ENCODE measurements at places on chromosomes 5 and 9.
A peak's percentile ranks its signal among the peaks of the same experiment; 100 is the strongest.

DNA sequence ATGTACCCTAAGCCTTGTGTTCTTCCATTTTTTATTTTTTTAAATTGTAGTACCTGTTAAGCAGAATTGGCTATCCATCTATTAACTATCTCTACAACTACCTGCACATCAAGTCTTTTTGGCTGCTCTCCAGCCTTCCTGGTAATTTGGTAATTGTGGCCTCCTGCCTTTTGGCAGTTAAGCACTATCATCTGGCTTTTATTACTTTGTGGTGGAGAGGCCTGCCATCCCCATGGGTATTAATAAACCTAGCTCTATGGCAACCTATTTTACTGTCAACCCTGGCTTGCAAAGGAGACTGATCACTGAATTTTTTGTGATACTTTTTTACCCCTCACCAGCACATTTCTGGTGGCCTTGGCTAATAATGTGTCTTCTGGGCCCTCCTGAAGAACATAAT, 20.5 kb downstream of the SELENOP start:
- DNase-seq = no peak

DNA sequence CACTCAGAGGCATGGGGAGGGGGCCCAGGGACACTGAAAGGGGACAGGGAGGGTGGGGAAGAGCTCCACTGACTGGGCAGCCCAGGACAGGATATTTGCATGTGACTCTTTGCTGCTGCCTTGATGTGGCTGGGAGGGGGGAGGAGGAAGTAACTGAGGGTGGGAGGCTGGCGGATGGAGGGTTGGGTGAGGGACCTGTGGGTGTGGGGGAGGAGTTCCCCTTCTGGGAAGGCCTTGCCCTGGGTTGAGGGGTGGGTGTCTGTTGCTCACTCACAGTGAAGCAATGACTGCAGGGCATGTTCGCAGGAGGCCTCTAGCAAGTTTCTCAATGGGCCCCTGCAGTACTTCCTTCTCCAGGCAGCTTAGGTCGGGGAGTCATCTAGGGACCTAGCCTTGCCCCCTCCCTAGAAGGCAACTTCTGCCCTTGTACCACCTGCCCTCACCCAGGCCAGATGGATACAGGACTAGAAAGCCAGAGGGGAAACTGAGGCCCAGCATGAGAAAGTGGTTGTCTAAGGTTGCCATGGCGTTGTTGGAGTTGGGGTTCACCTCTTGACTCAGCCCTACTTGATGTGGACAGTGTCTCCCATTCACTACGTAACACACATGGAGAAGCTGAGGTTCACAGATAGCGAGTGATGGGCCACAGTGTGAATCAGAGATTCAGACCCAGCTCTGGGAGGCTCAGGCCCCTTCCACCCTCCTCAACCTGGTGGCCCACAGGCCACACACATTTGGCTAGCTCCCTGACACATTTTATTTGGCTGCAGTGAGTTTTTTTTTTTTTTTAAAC, 3.0 kb downstream of the GRK6 start:
- DNase-seq = no peak

DNA sequence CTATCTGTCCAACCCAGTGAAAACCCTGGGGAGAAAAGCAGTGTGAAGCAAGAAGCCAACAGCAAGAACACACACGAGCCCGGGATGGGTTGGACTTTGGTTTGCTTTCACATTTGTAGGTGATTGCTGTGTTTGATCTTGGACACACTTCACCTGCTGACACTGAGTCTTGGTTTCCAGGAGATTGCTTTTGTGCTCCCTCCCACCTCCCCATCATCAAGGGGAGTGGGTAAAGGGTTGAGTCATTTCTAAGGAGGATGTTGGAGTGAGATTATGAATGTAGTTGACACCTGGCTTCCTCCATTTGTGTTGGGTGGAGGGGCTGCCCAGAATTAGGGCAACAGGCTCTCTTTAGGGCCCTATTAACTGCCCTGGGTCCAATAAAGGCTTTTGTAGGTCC, 37.5 kb downstream of the ANKDD1B start:
- DNase-seq = no peak

DNA sequence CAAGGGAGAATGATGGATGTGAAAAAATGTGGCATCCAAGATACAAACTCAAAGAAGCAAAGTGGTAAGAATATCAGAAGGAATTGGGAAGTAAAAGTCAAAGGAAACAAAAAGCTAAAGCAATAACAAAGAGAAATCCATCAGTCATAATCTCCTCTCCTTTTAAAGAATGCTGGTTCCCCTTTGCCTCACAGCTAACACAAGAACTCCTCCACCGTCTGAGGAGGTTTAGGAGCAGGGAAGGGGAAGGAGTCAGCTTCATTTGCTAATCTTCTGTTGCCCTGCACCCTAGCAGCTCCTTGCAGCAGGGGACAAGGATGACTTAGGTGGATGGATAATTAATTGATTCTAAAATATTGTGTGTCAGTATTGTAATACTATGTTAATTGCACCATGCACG, 16.4 kb downstream of the CD274 start:
- no peak for DNase-seq

GRCh38 chr5:490116-491106, 33.8 kb downstream of the SLC9A3 start:
- no peak for DNase-seq

DNA sequence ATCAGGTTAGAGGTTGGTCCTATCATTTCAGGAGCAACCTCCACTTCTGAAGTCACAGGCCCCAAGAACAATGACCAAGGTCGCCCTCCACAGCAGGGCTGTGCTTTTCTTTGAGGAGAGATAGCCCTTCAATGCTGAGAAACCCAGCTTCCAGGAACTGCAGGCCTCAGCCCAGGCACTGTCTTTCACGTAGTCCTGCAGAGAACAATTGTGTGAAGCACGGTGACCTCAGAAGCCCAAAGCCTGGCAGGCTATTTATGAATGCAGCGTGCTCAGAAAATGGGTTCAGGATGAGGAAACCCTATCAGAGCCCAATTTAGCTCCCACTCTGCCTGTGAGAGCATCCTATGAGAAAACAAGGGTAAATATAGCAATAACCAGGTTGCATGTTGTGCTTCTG, 388.3 kb downstream of the PLK2 start:
- DNase-seq = no peak

DNA sequence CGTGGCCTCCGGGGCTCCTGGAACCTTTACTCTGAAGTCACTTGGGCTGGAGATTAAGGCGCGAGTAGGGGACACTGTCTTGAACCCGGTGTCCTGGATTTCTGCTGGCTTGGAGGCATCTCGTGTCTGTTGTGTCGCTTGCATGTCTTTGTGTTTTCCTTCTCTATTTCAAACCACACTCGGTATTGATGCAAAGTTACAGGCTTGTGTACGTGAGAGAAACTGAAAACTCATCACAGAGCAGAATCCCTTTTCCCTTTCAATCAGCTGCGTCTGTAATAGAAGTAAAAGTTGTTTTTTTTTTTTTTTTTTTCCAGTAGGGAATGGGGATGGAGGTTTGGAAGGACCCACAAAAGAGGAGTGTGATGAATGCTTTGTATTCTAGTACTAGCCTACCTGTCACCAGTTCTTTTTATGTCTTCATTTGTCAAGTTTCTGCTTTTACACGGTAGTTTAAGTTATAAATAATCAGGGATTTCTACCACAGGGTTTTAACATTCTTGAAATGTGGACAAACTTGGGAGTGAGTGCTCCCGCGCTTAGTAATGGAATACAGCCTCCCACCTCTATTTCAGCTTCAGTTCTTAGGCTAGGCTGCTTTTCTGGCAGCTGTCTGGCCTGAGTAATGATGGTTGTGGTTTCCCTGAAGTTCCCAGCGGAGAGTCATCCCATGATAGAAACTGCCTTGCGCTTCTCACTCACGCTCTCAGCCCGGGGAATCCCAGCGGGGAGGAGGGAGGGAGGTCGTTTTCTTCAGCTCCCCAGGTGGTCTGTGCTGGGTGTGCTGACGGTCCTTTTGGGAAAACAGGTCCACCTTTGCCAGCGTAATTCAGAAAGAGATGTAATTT, 763 bp downstream of the TJP2 start:
- DNase-seq = peak; percentile 42

- no peak for DNase-seq
Measured at GRCh38 chr9:14302405-14302804, 11.5 kb downstream of the NFIB start.

GRCh38 chr5:140694276-140694675, 3.0 kb downstream of the HARS2 start:
- DNase-seq = no peak

GRCh38 chr5:50420343-50420935, 20.6 kb downstream of the EMB start:
- no peak for DNase-seq

- no peak for DNase-seq
Measured at GRCh38 chr9:15317836-15318235, 10.8 kb upstream of the TTC39B start.

GRCh38 chr9:126839301-126839700, 21.1 kb upstream of the ZBTB34 start:
- no peak for DNase-seq

DNA sequence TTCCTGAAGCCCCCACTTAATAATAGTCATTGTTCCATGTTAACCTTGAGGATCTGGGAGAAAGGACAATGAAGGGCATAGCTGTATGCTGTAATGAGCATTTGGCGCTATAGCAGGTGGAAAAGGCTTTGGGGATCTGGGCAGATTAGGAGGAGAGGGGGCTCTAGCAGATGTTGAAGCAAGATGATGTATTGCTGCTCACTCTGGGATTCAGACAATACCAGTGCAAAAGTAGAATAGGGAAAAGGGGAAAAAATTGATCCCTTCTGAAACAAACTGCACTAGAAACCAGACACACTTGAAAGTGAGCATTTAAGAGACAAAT, 575.3 kb upstream of the MEF2C start:
- no peak for DNase-seq

DNA sequence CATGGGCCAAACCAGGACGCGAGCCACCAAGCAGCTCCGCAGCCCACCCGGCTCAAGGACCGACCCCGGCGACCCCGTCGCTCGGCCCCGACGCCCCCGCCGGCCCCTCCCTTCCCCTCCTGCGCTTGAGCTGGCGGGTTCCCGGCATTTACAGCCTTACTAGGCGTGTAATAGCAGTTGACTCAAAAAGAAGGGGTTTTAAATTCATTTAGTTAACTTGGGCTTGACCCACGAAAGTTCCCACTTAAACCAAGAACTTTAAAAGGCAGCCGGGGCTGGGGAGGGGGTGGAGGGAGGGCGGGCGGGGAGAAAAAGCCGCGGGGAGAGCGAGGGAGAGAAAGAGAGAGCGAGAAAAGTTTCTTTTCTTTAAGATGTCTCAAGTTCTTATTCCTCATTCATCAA, 636 bp downstream of the PRDM12 start:
- DNase-seq = no peak

GRCh38 chr5:10330511-10331230, 22.8 kb upstream of the MARCHF6 start:
- no peak for DNase-seq

- no peak for DNase-seq
Measured at GRCh38 chr5:128857076-128857677, 108.1 kb upstream of the SLC27A6 start.

DNA sequence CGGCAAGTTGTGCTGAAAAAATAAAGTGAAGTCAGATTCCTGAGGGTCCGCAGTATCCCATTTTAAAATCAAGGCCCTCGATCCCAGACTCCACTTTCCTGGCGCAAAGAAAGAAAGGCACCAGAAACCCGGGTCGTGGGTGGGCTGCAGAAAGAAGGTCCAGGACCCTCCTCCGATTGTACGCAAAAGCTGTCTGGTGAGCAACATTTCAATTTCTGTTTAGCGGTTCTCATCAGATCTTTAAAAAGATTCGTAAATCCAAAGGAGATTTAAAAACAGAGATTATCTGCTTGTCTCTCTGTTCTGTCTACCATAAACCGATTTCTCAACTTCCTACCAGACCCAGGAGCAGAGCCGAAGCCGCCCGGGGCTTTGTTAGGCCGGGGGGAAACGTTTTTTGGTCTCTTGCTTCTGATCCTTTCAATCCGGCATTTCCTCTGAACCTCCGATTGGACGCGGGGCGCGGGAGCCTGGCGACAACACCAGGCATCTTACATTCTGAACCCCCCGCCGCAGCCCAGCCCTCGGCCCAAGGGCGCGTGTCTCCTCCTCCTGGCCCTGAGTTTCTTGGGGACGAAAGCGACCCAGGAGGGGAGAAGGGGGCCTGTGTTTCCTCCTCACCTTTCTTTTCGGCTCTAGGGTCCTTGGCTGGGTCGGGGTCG, 746 bp downstream of the NKX2-5 start:
- DNase-seq = no peak

DNA sequence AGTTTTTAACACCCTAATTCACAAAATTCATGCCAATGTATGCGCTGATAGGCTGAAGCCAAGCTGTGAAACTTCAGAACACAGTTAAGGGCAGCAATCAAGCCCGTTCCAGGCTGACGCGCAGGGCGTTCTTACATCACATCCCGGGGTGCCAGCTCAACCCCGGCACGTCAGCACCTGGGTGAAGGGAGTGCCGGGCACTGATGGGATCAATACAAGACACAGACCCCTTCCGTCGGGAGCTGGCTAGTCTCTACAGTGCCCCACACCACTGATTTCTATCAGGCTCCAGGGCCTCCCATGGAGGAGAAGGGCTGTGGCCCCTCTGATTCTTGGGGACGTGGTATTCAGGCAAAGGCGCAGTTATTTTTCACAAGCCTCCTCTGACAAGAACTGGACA, 12.0 kb downstream of the BARHL1 start:
- no peak for DNase-seq

- DNase-seq = no peak
Measured at GRCh38 chr9:2339416-2339815, 282.2 kb upstream of the VLDLR start.

GRCh38 chr9:98255061-98255577, 330 bp downstream of the TBC1D2 start:
- DNase-seq = peak; percentile 31

- no peak for DNase-seq
Measured at GRCh38 chr9:124752967-124753366, 18.1 kb downstream of the NR6A1 start.

GRCh38 chr9:114261026-114261425, 61.9 kb upstream of the ORM1 start:
- no peak for DNase-seq

DNA sequence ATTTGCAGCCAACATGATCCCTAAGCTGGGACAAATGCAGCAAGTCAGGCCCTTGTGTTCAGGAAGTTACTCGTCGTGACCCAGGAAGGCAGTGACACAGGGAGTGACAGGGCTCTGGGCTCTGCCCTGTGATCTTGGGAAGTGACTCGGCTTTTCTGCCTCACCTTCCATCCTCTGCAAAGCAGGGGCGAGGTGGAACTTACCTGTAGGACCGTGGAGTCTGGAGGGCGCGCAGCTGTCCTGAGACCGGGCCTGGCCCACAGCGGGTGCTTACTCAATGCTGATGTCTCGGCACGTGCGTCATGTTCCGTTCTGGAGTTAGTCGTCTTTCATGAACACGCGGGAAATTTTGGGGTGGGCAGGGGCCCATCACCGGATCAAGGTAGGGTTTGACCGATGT, 22.8 kb upstream of the LPCAT1 start:
- no peak for DNase-seq

GRCh38 chr9:21311889-21312288, 6.8 kb upstream of the IFNA5 start:
- DNase-seq = no peak

- DNase-seq = no peak
Measured at GRCh38 chr5:64207978-64208377, 42.3 kb downstream of the RNF180 start.

- DNase-seq = no peak
Measured at GRCh38 chr5:106822851-106823250, 847.9 kb downstream of the EFNA5 start.

GRCh38 chr5:174381241-174381640, 335.7 kb downstream of the NSG2 start:
- no peak for DNase-seq

All from omental fat pad (tissue), 4 donors.